ENCODE measurements at places on chromosomes 2 and 18.

DNA sequence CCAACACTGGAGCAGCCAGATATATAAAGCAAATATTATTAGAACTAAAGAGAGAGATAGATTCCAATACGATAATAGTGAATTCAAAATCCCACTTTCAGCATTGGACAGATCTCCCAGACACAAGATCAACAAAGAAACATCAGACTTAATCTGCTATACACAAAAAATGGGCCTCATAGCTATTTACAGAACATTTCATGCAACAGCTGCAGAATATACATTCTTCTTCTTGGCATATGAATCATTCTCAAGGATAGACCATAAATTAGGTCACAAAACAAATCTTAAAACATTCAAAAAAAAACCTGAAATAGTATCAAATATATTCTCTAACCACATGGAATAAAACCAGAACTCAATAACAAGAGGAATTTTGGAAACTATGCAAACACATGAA lies 23.8 kb upstream of the BAZ2B start:
- DNase-seq, result no peak

DNA sequence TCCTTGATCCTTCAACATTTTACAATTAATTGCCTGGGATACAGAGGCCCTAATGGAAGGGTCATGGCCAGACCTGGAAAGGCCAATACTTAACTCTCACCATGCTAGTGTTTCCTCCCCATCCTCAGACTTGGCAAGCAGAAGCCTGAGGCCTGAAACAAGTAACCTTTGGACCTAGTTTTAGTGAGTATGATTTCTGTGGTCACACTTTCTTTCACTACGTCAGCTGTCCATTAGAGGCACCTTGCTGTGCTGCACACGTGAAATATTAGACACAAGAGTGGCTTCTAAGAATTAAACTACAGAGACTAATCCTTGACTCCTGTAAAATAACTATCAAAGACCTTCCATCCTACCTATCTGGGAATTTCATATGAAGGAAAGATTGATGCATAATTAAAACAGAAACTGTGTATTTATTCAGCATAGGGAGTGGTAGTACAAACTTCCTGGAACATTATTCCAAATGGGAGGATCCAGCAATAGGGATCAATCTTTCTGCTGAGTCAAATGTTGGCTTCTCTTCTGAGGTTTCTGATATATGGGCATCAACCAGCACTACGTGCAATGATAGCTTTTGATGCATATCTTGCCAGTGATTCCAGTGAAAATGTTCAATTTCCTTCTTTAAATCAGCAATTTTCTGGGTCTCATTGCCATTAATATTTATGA lies 249.7 kb downstream of the IKZF2 start:
- DNase-seq, result no peak

DNA sequence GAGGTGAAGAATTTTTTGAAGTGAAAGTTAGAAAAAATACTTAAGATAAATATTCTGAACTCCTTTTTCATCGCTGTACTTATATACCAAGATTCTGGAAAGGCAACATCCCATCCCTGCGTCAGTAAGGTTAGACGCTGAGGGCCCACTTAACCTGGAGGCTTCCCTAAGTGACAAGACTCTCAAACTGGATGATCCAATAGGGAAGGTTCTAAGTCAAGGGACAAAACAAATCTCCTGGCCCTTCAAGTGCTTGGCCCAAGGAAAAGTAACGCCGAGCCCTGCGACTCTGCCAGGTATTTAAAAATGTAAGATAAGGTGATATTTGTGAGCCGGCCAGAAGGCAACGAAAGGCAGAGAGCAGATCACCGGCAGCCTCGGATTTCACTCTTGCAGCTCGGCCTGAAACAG lies 1.3 kb downstream of the STK39 start:
- no peak for DNase-seq

DNA sequence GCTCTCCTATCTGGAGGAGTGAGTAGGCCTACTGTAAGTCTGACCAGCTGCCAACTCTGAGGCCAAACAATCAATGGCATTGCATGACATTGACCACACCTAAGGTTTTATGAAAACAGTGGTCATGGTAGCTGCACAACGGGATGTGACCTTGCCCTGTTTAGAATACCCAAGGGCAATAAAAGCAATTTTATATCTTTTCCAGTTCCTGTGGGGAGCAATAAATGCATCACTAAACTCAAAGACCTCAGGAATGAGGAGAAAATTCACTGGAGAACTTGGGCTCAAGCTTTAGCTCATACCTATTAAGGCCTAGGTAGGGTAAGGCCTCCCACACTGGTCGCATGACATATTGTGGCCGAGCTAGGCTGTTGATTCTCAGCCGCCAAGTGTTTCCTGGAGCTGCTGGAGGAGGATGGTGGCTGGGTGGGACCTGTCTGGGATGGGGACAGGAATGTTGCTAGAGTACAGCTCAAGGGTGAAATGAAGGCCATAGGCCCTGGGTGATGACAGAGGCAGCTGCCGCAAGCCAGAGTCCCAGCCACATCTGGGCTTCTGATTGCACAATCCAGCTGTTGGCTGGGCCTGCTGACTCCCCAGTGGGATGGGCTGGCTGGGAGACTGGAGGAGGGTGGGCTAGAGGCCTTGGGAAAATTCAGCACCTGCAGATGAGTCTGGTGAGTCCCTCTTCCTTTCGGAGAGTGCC lies 313.7 kb downstream of the CYP26B1 start:
- DNase-seq, result peak; percentile 59

- no peak for DNase-seq
These were observed 63.7 kb downstream of the UXS1 start for GRCh38 chr2:106130251-106130998.

Measured in uterus (tissue), 4 donors.